Mesendoderm (in vitro differentiated cells): ENCODE measurements at places on chromosomes 11 and 22.
A peak's percentile ranks its signal among the peaks of the same experiment; 100 is the strongest.

- no peak for DNase-seq
Measured at GRCh38 chr11:100438376-100438775, 248.7 kb upstream of the ARHGAP42 start.

GRCh38 chr11:91164452-91164822 lies 941.6 kb upstream of the CHORDC1 start:
- DNase-seq = no peak

DNA sequence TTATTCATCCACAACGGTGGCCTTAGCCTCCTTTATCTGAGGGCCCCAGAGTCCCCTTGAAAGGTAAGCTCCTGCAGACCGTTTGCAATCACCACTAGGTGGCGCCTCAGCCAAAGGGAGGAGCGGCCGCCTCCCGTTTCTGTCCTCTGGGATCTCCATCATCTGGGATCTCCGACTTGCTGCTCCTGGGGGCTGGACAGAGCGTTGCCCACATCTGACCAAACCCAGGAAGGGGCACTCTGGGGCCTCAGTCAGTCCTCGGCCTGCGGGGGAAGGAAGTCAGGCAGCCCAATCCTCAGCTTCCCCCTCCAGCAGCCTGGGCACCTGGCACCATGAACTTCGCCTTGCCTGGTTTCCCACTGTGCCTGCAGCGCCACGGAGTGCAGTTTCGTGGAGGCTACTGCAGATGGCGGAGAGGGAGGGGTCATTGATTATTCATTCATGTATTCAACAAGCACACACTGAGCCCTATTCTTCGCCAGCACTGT lies 23.5 kb downstream of the TP53I11 start:
- peak; percentile 91 for DNase-seq

DNA sequence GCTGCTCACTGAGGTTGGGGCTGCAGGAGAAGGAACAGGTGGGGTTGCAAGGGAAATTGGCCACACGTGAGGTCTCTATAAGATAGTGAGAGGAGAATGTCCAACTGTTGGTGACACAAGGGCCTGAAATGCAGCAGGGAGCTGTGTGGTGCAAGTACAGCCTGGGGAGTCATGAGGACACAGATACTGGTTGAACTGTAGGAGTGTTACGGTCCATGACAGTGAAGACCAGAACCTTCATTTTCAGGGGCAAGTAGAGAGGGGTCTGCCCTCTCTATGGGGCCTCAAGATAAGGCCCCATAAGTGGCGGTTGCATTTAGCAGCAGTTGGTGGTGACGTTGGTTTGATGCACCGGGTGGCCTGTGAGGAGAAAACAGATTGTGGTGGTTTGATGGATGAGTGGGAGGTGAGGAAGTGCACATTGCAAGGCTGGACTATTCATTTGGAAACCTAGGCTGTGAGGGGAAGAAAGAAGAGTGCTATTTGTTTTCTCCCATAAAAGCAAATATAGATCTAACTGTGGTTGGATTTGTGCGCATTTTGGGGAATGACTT lies 39.4 kb downstream of the MICAL2 start:
- DNase-seq = no peak

GRCh38 chr11:47161134-47161854 lies 15.4 kb downstream of the ARFGAP2 start:
- DNase-seq = peak; percentile 87

GRCh38 chr11:29352273-29352795 lies 664.5 kb downstream of the KCNA4 start:
- peak; percentile 18 for DNase-seq

- no peak for DNase-seq
Measured at GRCh38 chr11:128361451-128362020, 225.8 kb downstream of the ETS1 start.

DNA sequence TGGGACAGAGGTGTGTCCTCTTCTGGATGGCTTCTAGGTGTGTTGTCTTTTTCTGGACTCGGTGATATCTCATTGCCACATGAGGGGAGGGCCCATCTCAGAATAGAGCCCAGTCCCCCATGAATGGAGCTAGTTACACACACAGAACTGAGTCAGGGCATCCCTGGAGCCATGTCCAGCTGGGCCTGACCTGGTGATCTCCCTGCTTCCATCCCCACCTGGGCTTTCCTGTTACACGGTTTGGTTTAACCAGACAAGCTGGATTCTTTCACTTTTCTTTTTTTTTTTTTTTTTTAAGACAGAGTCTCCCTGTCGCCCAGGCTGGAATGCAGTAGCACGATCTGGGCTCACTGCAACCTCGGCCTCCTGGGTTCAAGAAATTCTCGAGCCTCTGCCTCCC lies 6.1 kb upstream of the A4GALT start:
- DNase-seq = no peak

DNA sequence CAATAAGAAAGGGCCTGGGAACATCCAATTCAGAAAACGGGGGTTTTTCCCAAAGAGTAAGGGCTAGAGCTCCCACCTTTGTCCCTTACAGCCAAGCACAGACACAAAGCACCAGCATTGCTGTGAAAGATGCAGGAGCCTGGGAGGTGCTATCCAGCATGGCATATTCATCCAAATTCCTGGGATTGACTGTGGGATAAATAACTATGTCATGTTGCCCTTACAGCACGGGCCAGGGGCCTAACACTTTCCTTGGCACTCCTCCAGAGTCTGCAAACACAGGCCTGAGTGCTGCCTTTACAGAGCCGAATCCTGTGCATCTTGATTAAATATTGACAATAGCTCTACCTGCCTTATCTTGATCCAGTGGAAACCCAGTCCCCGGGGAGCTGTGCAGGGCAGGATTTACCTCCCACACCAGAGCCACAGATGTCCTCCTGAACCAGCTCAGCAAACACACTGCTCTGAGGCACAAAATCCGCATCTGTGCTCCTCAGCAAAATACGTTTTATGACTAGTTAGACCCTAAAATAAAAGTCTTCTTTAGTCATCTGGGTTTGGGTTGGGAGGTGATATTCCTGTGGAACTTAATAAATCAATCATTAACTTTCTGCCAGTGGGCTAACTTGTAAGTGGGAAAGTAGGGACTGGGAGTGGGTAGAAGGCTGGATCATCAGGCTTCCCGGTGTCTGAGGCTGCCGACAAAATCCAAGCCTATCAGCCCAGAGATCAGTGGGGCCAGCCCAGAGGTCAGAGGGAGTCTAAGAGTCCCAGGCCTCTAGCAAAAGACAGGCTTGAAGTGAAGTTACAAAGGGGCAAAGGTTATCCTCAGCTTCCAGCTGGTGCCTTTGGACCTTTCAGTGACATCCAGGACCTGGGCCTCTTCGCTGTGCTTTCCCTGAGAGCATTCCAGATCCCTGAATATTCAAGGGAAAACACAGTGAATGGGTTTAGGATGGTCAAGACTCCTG lies 36.5 kb downstream of the POU2AF3 start:
- DNase-seq = no peak

GRCh38 chr22:37267135-37267587 lies 15.1 kb upstream of the CYTH4 start:
- peak; percentile 64 for DNase-seq

DNA sequence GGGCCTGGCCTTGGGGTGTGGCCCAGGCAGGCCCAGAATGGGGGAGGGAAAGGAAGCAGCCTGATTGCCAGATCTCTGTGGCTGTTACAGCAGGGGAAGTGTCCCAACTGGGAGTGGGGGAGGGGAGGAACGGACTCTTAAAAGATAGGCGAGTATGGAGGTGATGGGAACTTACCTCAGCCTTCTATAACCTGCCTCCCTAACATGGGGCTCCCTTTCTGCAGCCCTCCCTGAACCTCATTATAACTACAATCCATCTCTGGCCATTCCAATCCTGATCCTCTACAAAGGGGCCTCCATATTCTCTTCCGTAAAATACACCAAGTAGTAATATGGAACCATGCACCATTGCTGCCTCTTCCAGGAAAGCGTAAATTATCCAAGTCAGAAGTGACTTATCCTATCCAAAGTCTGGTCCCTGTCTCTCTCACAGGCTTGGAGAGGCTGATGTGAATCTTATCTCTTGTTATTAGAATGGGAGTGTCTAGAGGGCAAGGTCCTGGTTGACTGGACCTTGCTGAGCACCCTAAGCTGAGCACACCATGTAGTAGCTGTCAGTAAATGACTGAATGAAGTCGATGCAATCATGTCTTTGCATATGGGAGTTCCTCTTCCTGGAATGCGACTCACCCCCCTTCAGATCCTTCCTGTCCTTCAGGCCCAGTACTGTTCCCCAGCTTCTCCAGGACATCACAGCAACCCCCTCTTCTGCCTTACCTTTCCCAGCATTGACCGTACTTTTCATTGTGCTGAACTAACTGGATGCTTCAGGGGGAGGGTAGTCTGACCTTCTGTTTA lies 5.9 kb downstream of the RHOG start:
- peak; percentile 69 for DNase-seq

DNA sequence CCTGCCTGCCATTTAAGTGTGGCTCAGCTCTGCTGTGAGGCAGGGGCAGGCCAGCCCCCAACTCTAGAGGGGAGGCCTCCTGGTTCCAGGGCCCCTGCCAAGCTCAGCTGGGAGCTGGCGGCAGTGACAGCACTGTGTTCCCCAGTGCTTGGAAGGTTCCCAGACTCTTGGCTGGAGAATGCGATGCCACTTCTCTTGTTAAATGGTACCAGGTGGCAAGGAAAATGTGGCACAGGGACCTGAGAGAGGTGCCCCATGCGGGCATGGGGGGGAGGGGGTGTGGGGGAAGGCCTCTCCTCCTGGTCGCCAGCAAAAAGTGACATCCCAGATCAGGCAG lies 8.4 kb upstream of the TNFRSF13C start:
- no peak for DNase-seq

- DNase-seq = no peak
Measured at GRCh38 chr11:111128076-111128870, 117.3 kb upstream of the POU2AF2 start.

DNA sequence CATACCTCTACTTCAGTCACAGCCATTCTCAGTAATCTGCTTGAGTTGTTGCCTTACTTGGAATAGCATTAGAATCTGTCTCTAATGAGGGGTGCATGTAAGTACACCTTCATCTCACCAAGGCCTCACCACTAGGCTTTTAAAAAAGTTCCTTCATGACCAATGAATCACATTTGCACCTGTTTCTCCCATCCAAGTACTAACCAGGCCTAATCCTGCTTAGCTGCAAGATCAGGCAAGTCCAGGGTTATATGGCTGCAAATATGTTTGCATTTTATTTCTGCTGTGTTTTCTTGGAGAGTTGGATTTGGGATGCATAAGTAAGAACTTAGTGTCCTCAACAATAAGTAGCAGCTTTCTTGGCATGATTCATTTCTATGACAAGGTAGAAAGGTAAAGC lies 66.9 kb downstream of the BBOX1 start:
- no peak for DNase-seq

GRCh38 chr22:32622744-32623110 lies 148.1 kb downstream of the FBXO7 start:
- DNase-seq = peak; percentile 28

DNA sequence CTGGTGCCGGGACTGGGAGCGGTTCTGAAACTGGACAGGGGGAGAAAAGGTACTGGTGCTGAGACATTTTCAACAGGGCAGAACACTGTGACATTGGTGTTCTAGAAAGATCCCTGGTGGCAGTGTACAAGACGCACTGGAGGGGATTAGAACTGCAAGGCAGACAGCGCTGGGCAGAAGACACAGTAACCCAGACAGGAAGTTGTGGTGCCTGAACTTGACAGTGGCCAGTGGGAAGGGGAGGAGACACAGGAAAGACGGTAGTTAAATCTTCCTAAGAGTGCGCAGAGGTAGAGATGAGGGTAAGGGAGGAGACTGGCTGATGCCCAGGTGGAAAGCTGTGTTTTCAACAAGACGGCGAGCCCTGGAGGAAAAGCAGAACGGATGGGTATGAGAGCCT lies 24.5 kb downstream of the FAM227A start:
- no peak for DNase-seq

- no peak for DNase-seq
Measured at GRCh38 chr22:33691057-33691630, 229.1 kb downstream of the LARGE1 start.

DNA sequence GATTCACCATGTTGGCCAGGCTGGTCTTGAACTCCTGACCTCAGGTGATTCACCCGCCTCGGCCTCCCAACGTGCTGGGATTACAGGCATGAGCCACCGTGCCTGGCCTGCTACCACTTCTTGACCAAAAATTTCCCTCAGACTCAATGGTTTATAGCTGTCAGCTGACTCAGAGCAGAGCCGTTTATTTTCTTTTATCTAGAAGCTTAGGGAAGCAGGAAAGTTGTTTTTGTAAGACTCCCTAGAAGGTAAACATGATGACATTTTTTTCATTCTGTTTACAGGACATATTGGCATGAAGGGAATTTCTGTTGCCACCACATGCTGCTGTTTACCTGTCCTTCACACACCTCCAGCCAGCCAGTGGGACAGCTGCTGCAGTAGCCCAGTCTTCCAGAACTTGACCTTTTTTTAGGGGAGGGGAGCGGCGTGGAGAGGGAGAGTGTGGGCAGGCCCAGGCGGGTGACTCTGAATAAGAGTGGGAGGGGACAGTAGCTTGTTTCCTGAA lies 56.1 kb upstream of the PTPRJ start:
- no peak for DNase-seq

DNA sequence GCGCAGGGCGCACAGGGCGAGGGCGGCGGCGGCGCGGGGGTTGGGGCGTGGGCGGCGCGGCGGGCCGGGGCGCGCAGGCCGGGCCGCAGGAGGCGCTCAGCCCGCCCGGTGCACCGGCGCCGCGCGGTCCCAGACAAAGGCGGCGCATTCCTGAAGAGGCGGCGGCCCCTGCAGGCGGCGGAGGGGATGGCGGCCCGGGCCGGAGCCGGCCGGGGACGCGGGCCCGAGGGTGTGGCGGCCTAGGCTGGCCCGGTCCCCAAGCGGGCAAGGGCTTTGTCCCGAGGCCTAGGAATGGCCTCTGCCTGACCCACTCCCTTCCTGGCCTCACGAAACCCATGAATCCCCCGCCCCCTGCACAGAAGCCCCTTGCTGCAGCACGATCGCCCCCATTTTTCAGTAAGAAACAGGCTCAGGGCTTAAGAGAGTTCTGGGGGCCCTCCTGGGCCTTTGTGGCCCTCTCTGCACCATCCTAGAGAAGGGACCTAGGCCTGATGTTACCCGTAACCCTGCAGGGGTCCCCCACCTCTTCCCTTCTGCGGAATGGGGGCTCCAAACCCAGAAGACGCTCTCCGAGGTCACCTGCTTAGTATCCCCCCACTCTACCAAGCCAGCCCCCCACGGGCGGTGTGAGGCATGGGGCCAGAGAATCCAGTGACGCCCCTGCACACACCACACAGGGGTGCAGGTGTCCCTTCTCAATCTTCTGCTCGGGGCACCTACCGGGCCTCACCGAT lies at the start of gene RTN4R:
TSS of gene RTN4R (minus strand) at position 40 of the 734 bp plus-strand sequence. CDS start 226 bp downstream, outside the sequence.
- DNase-seq = peak; percentile 59

DNA sequence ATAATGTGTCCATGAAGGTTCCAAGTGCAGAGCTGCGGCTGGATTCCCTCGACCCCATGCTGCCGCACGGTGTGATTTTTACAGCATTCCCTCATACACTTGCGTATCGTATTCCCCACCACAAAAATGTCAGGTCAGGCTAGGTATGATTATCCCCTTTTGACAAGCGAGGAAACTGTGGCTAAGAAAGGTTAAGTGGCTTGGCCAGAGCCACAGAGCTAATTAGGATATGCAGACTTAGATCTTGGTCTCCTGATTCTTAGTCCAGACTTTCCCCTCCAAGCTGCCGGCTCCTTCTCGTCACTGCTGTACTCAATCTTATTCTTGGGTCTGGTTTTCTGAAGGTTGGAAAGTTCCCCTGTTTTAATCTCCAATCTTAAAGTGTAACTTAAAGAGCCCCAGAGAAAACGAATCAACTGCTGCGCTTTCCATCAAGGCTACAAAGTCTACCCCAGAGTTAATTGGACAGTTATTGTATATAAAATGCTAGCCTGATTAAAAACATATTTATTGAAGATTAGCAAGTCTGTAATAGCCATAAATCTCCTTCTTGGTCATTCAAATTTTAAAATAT lies 176.6 kb downstream of the ADAMTS15 start:
- no peak for DNase-seq

GRCh38 chr11:26086028-26086427 lies 245.9 kb upstream of the ANO3 start:
- no peak for DNase-seq

GRCh38 chr11:44899959-44900358 lies 50.7 kb downstream of the TP53I11 start:
- peak; percentile 91 for DNase-seq
